A673 (cell line): ENCODE measurements at places on chromosomes 12 and 14. TPM values are rescaled to one million over a fixed set of nuclear protein-coding genes. Genes with fewer than 3 reads are reported as not detected.

- no peak overlapping the region for H3K27ac ChIP-seq
- peaks cover 34% of the 10 kb centered on the region for H3K36me3 ChIP-seq
- H3K4me3 ChIP-seq, result no peak overlapping the region
- peak; percentile 74 for DNase-seq
- no peaks in the 10 kb centered on the region for H3K4me1 ChIP-seq
Measured at GRCh38 chr12:442235-442884, 17.4 kb upstream of the B4GALNT3 start.

GRCh38 chr12:32448586-32448985 lies 49.2 kb downstream of the FGD4 start:
- no peak for DNase-seq
- peaks cover 3% of the 10 kb centered on the region for H3K4me1 ChIP-seq
- no peaks in the 10 kb centered on the region for H3K36me3 ChIP-seq
- H3K4me3 ChIP-seq, result no peak overlapping the region

The CD27 gene
- total RNA-seq, result not detected in 2 replicates

- DNase-seq, result peak; percentile 21
- H3K27me3 ChIP-seq, result no peaks in the 10 kb centered on the region
- no peaks in the 10 kb centered on the region for H3K36me3 ChIP-seq
- H3K4me3 ChIP-seq, result no peak overlapping the region
- no peaks in the 10 kb centered on the region for H3K4me1 ChIP-seq
Measured at GRCh38 chr12:80101126-80101525, 1.8 kb downstream of the OTOGL start.

The OR4E2 gene
- total RNA-seq, result 10.8 and 11.8 TPM in 2 replicates

GRCh38 chr12:16421806-16422205 lies 74.4 kb downstream of the MGST1 start:
- H3K4me1 ChIP-seq, result no peaks in the 10 kb centered on the region
- no peak overlapping the region for H3K27ac ChIP-seq
- H3K4me3 ChIP-seq, result no peak overlapping the region
- no peak for DNase-seq

The MAP3K9 gene
- total RNA-seq, result 5.4 and 6.4 TPM in 2 replicates

- H3K27me3 ChIP-seq, result no peaks in the 10 kb centered on the region
- H3K27ac ChIP-seq, result no peak overlapping the region
- peak overlapping the region; percentile 38 for H3K4me3 ChIP-seq
- DNase-seq, result no peak
- H3K36me3 ChIP-seq, result no peaks in the 10 kb centered on the region
Measured at GRCh38 chr12:51906430-51907082, 748 bp upstream of the ACVRL1 start.

The ART4 gene
- not detected in 2 replicates for total RNA-seq

GRCh38 chr12:81819991-81820633 lies 61.0 kb upstream of the PPFIA2 start:
- no peak overlapping the region for H3K27ac ChIP-seq
- no peaks in the 10 kb centered on the region for H3K36me3 ChIP-seq
- H3K27me3 ChIP-seq, result no peaks in the 10 kb centered on the region
- H3K4me3 ChIP-seq, result no peak overlapping the region

GRCh38 chr12:45331552-45331951 lies 115.7 kb downstream of the ANO6 start:
- H3K27ac ChIP-seq, result no peak overlapping the region
- H3K4me3 ChIP-seq, result no peak overlapping the region
- H3K27me3 ChIP-seq, result no peaks in the 10 kb centered on the region
- DNase-seq, result no peak
- H3K4me1 ChIP-seq, result peaks cover 12% of the 10 kb centered on the region
- no peaks in the 10 kb centered on the region for H3K36me3 ChIP-seq

The MDM2 gene
- total RNA-seq, result 132 and 149 TPM in 2 replicates

The BRAP gene
- total RNA-seq, result 23.6 and 23.9 TPM in 2 replicates

- no peak for DNase-seq
- H3K4me1 ChIP-seq, result no peaks in the 10 kb centered on the region
- H3K36me3 ChIP-seq, result no peaks in the 10 kb centered on the region
- H3K27ac ChIP-seq, result no peak overlapping the region
- H3K27me3 ChIP-seq, result no peaks in the 10 kb centered on the region
- no peak overlapping the region for H3K4me3 ChIP-seq
Measured at GRCh38 chr12:58186401-58186800, 245.0 kb downstream of the ATP23 start.

The C14orf180 gene
- not detected in 2 replicates for total RNA-seq

The KCNC2 gene
- total RNA-seq, result not detected in 2 replicates

GRCh38 chr14:63224196-63224595 lies 20.0 kb downstream of the RHOJ start:
- H3K27me3 ChIP-seq, result no peaks in the 10 kb centered on the region
- no peaks in the 10 kb centered on the region for H3K36me3 ChIP-seq
- no peak overlapping the region for H3K27ac ChIP-seq
- no peak overlapping the region for H3K4me3 ChIP-seq

DNA sequence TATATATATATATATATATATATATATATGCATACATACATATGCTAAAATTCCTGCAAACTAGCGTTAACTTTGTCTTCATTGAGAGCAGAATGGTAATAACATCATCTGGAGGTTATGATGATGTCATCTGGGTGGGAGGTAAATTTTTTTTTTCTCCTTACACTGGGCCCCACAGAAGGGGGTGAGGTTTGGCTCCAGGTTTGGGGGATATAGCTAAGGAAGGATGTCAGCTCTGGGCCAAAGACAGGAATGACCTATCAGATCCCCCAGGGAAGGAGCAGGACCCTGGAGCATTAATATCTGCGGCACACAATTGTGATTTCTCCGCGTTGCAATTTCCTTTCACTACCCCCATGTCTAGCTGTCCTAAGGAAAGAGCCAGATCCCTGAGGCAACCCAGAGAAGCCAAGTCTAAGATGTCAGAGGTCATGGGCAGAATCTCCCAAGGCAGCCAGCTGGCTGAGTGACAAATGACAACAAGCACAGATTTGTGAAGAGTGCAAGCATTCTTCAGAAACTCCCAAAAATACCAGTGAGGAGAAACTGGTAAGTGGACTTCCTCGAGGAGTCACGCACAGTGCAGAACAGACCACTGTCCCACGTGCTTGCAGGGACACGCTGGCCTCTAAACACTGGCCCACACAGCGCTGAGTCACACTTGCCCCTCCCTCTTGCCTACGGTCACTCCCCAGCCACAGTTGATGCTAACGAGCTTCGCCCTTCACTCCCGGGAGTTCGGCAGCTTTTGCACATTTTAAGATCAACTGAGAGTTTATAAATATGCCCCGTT lies 9.9 kb downstream of the UBC start:
- H3K4me1 ChIP-seq, result peaks cover 8% of the 10 kb centered on the region
- H3K27ac ChIP-seq, result no peak overlapping the region
- no peaks in the 10 kb centered on the region for H3K36me3 ChIP-seq
- DNase-seq, result no peak

DNA sequence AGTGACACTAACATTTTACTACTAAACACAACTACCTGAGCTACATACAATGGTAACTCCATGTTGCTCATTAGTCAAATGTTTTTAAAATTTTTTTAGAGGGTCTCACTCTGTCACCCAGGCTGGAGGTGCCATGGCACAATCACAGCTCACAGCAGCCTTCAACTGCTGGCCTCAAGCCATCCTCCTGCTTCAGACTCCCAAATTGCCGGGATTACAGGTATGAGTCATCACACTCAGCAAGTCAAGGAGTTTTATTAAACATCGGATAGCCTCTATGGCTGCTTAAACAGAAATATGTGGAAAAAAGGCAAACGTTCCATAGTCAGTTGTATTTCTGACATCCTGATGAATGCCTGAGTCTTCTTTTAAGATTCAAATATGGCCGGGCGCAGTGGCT lies 11.1 kb upstream of the NPFF start:
- no peaks in the 10 kb centered on the region for H3K27me3 ChIP-seq
- no peak overlapping the region for H3K27ac ChIP-seq
- peak; percentile 39 for DNase-seq
- H3K4me3 ChIP-seq, result no peak overlapping the region
- no peaks in the 10 kb centered on the region for H3K4me1 ChIP-seq
- peaks cover 45% of the 10 kb centered on the region for H3K36me3 ChIP-seq

GRCh38 chr12:1766110-1766509 lies 54.3 kb upstream of the LRTM2 start:
- H3K27me3 ChIP-seq, result no peaks in the 10 kb centered on the region
- no peak overlapping the region for H3K4me3 ChIP-seq
- no peaks in the 10 kb centered on the region for H3K4me1 ChIP-seq
- H3K36me3 ChIP-seq, result no peaks in the 10 kb centered on the region
- no peak overlapping the region for H3K27ac ChIP-seq

- DNase-seq, result no peak
- peaks cover 68% of the 10 kb centered on the region for H3K4me1 ChIP-seq
- peak overlapping the region; percentile 3 for H3K27ac ChIP-seq
- no peak overlapping the region for H3K4me3 ChIP-seq
Measured at GRCh38 chr12:116138781-116139180, 138.7 kb downstream of the MED13L start.

The SLC48A1 gene
- 39.3 and 39.8 TPM in 2 replicates for total RNA-seq

The HSPB8 gene
- total RNA-seq, result 0.13 and 0.42 TPM in 2 replicates

- no peaks in the 10 kb centered on the region for H3K27me3 ChIP-seq
- H3K4me3 ChIP-seq, result no peak overlapping the region
- H3K27ac ChIP-seq, result no peak overlapping the region
- no peak for DNase-seq
- H3K4me1 ChIP-seq, result no peaks in the 10 kb centered on the region
- H3K36me3 ChIP-seq, result no peaks in the 10 kb centered on the region
Measured at GRCh38 chr12:76244300-76244699, 103.9 kb downstream of the BBS10 start.

GRCh38 chr12:123960856-123961255 lies 11.8 kb downstream of the CCDC92 start:
- H3K27ac ChIP-seq, result no peak overlapping the region
- H3K4me3 ChIP-seq, result no peak overlapping the region
- no peaks in the 10 kb centered on the region for H3K36me3 ChIP-seq
- no peaks in the 10 kb centered on the region for H3K27me3 ChIP-seq
- no peaks in the 10 kb centered on the region for H3K4me1 ChIP-seq

The C12orf54 gene
- total RNA-seq, result not detected in 2 replicates

GRCh38 chr12:1395421-1395955 lies 198.9 kb downstream of the FBXL14 start:
- DNase-seq, result no peak
- H3K27me3 ChIP-seq, result no peaks in the 10 kb centered on the region
- H3K4me1 ChIP-seq, result no peaks in the 10 kb centered on the region

The LBHD2 gene
- 0.99 and 2.3 TPM in 2 replicates for total RNA-seq

DNA sequence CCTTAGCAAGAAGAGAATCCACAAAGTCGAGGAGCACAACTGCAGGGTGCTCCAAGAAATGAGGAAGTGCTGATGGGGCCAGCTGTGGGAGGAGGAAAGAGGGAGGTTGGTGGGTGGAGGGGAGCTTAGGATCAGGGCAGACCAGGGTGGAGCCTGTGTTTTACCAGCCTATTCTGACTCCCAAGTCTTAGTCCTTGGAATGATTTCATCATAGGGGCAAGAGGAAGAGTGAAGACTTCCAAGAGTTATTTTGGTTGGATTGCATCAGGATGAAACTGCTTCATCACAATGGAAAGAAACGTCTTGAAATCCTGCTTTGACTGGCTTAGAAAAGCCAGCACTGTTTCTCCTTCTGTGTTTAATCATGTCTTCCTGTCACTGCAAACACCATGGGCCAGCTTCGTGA lies 194.0 kb downstream of the DPF3 start:
- DNase-seq, result peak; percentile 10
- peaks cover 11% of the 10 kb centered on the region for H3K4me1 ChIP-seq
- H3K36me3 ChIP-seq, result no peaks in the 10 kb centered on the region
- peak overlapping the region; percentile 49 for H3K27ac ChIP-seq

The APPL2 gene
- 26.7 and 33.7 TPM in 2 replicates for total RNA-seq
